Inflammatory macrophage (primary cell): ENCODE measurements at places on chromosomes 11 and 22.
A peak's percentile ranks its signal among the peaks of the same experiment; 100 is the strongest.

DNA sequence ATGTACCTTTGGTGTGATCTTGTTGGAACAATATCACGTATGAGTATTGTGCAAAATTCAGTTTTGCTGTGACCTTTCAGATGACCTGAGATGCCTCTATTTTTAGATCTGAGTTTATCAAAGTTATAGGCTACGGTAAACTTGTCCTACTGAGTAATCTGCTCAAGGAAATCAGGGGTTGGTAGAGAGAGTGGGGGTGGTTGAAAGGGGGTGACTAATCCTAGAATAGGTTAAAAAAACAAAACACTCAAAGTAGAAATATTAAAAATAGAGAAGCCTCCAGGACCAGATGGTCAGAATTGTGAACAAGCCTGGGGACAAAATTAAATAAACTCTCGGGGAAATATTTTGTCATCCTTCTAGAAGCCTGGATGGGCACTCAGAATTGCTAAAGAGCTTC lies 59.9 kb upstream of the C11orf87 start:
- no peak for DNase-seq

DNA sequence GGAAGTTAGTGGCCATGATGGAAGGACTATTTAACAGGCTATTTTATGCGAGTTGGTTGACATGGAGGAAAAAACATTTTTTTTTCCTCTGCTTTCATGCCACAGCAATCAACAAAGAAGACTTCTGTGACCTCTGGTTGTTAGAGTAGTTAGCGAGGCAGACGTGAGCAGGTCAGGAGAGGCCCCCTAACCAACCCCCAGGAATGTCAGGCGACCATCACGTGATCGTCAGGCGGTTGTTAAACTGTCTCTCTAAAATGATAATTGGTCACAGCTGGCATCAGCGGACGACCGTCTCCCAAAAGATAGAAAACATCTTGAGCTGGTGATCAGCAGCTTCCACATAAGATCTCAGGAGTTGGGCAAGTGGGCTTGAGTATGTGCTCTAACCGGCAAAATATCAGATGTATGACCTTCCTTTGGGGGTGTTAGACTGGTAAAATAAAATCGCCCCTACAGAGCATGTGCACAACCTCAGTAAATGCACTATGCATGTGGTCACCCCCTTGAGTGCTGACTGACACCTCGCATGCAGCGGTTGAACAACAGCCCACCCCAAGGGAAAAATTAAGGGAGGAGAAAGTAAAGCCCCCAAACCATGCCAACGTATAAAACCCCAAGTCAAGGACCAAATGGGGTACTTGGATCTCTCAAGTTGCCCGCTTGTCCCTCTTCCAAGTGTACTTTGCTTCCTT lies 20.9 kb upstream of the NARS2 start:
- DNase-seq = no peak

DNA sequence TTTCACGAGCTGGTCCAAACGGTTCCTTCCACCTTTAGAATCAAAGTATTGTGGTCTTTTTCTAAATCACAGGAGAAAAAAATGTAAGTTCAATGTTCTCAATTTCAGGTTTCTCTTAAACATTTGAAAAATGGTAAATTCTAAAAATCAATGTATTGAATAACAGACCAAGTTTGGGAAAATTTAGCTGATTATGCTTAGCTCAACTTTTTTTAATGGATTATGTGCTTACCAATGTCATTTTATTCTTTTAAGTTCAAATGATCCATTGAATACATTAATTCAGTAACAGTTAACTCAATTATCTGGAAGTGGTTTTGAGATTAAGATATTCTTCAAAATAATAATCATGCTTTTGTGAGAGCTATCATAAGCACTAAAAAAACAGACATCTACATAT lies 5.1 kb downstream of the PRDM10 start:
- DNase-seq = no peak

- DNase-seq = no peak
These were observed 16.1 kb downstream of the MIAT start for GRCh38 chr22:26673486-26673885.

- DNase-seq = no peak
These were observed 35.1 kb upstream of the SMTN start for GRCh38 chr22:31045900-31046538.

DNA sequence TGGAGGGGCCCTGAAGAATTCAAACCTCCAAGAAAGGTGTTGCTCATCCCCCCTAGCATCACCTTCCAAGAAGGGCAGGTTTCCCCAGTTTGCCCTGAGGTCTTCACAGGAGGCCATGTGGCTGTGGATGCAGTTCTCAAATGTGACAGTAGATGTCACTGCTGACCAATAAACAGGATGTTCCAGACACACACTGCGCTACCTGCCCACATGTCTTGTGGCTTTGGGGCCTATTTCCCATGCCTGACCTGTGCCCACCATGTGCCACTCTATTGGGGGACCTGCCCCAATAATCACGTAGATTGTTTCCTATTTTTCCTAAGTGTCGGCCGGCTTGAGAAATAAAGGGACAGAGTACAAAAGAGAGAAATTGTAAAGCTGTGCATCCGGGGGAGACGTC lies 4.5 kb downstream of the GSTT2 start:
- DNase-seq = peak; percentile 67

DNA sequence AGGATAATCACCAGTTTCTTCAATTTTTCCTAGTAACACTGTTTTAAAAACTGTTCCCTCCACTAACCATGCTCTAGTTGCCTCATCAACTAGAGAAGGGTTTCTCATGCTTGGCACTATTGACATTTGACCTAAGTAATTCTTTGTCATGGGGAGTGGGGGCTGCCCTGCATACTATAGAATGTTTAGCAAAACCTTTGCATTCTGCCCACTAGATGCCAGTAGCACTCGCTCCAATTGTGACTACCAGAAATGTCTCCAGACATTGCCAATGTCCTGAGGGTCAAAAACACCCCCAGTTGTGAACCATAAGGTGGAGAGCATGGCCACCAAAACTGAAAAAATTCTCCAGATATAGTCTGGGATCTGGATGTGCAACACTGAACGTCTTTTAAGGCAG lies 27.6 kb upstream of the BMAL1 start:
- DNase-seq = no peak

DNA sequence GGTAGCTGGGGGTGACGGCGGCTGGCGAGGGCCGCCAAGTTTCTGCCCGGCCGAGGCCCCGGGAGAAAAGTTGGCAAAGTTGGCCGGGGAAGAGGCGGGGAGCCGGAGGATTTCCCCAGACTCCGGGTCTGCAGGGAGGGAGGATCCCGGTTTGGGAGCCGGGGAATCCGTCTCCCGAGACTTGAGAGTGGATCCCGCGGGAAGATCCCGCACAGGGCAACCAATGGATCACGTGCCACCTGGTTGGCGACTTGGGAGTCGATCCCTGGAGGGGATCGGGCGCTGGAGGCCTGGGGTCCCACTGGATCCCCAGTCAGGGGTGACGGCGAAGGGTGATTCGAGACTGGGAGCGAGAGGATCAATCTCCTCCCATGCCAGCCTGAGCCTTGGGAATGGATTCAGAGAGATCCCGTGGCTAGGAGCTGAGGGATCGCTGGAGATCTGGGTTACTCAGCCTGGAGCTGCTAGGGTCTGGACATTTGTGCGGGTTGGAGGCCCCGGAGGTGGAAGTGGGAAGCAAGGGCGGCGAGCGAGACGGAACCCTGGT lies 394 bp downstream of the KIAA1671 start:
- no peak for DNase-seq

- peak; percentile 89 for DNase-seq
These were observed 28.5 kb downstream of the LRRC74B start for GRCh38 chr22:21074102-21074715.

DNA sequence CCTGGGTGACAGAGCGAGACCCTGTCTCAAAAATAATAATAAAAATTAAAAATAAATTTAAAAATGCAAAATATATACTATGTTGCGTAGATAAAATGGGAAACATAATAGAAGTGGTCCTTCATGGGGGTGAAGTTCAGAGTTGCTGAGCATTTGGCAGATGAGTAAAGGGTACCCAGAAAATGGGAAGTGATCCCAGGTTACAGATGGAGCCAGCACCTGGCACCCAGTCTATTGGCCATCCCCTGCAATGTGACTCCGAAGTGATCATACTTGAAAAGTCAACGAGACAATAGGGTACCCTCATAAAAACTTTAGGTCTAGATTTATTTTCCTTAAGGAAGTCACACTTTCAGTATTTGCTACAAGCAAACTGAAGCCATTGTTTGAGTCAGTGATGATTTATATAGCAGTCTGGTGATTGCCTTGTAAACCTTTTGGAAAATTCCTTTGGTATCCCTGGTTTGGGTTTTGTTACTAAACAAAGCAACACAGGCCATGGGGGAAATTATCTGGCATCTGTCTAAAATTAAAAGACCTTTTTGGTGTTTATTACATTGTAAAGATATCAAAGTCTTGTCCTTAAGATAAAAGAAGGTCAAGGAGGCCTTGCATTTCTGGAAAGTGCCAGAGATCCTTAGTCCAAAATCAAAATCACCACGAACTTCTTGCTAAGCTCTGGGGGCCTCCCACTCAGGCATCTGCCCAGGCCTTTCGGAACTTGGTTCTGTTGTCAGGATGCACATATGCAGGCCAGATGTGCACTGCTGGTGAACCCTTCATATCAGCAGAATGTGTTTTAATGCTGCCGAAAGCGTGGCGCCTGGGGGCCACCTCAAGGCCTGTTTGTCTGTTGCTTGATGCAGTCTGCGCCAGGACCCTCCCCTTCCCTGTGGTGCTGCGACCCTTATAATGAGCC lies 4.3 kb downstream of the SMARCB1 start:
- no peak for DNase-seq

DNA sequence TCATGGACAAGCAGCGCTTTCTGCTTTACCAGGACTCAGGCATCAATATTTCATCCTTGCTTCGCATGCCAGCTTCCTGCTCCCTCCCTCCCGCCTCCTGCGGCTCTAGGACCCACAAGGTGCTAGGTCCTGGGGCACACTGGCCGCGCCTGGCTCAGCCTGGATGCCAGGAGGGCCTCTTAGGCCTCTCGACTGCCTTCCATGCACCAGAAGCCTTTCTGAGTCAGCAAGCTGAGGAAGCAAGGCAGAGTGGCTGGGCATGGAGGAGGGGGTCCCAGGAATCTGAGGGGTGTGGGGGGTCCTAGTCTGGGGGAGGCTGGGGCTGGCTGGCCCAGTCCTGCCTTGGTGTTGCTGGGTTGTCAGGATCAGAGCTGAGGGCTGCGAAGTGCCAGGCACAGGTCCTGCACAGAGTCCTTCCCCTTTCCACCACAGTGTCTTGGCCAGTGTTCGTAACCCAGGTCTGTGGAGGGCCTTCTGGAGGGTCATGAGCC lies 61.0 kb upstream of the THY1 start:
- DNase-seq = no peak

DNA sequence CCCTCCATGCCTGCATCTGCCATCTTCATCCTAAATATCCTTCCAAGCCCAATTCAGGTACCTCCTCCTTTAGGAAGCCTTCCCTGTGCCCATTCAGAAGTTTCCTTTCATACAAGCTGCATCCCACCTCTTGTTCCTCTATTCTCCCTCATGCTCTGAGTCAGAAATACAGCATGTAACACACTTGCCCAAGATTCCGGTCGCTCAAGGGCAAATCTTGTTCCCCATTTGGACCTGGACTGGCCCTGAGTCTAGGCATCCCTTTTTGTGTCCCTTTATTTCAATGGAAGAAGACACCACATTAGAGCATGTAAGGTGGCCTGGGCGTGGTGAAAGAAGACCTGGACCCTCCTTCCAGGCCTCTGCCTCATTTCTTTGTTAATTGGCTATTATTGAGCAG lies 38.5 kb downstream of the RTL6 start:
- DNase-seq = peak; percentile 76

- no peak for DNase-seq
These were observed 291.4 kb downstream of the ST3GAL4 start for GRCh38 chr11:126646701-126647557.

GRCh38 chr11:110433393-110434333 lies 3.9 kb downstream of the FDX1 start:
- peak; percentile 64 for DNase-seq

DNA sequence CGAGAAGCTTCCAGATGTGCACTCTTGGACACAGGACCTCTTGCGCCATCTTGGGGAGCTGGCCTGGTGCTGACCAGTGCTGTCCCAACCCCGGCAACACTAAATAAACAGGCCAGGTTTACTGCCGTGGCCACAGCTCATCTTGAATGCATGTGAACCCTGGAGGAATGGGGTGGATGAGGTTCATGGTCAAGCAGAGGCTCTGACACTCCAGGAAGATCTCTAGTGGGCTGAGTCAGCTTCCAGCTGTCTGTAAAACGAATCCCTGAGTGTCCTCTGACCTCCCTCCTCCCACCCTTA lies 51.8 kb downstream of the ALX4 start:
- no peak for DNase-seq

- DNase-seq = no peak
These were observed 1.0 kb downstream of the CBX7 start for GRCh38 chr22:39151329-39151975.

DNA sequence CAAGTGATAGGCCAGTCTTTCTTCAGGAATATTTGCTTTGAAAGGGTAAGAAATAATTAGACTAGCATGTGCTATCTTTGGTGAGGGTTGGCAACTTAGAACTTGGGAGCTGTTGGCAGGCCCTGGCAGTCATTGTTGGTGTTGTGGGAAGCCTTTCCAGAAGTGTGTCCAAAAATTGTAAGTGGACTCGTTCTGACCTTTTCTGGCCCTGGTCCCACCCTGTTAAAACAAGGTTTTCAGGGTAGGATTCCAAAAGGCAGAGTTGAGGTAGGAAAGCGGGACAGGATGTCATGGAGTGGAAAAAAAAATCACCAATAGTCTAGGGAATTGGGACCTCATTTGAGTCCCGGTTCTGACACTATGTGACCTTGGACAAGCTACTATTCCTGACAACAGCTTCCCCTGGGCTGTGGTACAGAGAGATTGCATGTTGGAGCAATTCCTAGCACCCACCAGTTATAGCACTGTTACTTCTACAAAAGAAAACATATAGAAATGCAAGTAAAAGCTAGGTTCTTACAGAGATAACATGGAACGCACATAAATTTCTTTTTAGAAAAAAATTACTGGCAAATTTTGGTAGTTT lies 299.3 kb upstream of the DDI1 start:
- DNase-seq = no peak

- no peak for DNase-seq
These were observed 87.5 kb downstream of the MN1 start for GRCh38 chr22:27714068-27714467.
